ENCODE measurements at places on chromosomes 7 and 10.

DNA sequence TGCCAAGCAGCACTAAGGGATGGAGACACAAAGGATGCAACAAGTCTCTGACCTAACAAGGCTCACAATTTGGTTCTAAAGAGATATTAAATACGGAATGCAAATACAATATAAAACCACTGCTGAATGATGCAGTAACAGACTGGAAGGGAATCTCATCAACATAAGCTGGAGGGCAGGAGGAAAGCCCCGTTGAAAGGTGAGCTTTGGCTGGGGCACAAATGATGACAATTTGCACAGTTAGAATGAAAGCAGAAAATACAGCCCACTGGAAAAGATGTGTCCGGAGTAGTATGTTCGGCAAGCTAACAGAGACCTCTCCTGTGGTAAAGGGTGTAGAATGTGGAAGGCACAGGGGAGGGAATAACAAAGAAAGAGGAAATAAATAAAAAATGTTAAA is 26.1 kb downstream of the PAXIP1 start:
- DNase-seq: no peak

DNA sequence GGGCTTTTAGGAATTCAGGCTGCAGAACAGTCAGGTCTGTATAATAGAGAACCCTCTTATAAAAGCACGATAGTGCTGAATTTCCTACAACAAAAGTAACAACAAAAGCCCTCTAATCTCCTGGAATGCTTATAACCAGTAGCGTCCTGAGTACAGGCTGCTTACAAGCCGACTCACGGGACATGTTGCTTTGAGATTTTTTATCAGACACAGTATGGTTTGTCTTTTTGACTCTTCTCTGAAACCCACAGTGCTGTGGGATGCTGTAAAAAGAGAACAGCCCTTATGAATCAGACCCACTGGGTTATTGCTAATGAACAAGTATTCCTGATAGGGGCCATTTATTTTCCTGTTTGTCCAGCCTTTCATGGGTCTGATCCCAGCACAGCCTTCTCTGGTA is 59.4 kb downstream of the PLPP4 start:
- DNase-seq: no peak

GRCh38 chr7:77262316-77262715 is 62.7 kb upstream of the FGL2 start:
- no peak for DNase-seq

- no peak for DNase-seq
These were observed 21.8 kb upstream of the EIF5AL1 start for GRCh38 chr10:79490400-79491142.

- DNase-seq: no peak
These were observed 211.0 kb upstream of the KLF14 start for GRCh38 chr7:130944997-130945396.

GRCh38 chr10:132357286-132358058 is 25.5 kb downstream of the LRRC27 start:
- DNase-seq: no peak

DNA sequence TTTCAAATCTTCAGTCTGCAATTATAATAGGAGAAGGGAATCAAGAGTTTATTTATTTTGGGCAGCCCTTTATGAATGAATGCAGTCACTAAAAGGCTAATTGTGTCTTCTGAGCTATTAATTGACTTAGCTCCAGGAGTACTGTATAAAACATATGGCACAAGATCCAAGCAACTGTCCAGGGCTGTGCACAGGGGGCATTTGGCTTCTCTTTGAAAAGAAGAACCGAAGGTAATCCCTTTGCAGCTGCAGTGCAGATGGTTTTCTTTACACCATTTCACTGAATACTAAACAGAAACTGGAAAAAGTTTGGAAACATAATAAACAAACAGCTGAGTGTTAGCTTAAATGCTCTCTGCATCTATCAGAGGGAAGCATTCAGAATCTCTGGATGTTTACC is 282.6 kb upstream of the LRRN3 start:
- DNase-seq: no peak

DNA sequence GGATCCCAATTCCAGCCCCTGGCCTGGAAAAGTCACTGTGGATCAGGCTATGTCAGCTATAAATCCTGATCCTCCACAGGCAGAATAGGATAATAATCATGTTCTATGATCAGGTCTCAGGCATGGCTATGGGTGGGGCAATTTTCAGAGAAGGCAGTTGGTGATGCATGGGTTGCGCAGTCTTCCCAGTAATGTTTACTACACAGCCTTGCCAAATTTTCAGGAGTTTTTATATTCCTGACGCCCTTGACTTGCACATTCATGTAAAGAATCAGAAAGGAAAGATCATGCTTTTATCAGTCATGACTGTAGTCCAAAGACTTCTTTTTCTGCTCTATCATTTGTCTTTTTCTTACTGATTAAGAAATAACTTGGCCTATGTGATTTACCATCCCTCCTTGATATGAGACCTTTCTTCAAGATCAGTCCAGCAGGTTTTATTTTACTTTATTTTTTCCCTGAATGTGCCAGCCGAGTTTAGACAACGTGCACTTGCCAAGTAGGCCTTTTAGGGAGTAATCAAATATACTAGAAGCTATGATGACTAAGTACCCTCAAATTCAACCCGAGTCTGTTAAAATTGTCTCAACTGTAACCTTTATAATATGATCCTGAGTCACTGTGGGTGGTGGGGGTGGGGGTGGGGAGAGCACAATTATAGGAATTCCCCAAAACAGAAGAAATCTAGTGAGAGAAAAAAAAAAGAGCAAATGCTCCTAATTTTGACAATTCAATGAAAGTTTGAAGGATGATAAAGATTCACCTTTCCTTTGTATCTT is 31.9 kb downstream of the ARL4A start:
- DNase-seq: peak; percentile 62

GRCh38 chr10:26214551-26215395 is 1.8 kb upstream of the GAD2 start:
- DNase-seq: no peak

DNA sequence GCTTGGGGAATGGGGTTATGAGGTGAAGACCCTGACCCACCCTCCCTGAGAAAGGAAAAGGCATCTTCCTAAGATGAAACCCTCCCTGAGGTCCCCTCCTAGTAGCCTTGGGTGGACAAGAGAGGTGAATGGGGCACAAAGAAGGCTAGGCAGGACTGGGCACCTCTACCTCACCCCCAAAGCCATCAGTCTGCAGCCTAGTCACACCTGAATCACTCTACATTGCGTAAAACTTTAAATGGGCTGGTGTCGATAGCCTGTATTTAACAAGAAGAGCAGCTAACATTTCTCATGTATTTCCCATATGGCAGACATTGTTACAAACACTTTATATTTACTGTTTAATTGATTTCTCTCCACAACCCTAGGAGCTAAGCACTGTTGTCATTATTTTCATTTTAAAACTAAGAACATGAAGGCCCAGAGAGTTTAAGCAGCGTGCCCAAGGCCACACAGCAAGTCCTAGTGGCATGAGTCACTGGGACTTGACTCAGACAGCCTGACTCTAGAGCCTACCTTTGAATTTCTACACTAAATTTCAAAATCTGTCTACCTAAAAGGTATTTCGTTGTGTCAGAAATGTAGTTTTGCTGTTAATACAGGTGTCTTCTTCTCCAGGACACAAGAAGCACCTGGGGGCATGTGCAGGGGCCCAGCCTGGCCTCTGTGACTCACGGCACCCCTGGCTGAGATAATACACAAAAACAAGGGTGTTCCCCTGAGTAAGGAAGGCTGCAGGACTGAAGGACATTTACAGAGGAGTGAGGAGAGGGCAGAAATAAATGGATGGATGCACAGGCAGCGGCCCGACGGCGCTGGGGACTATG is 3.4 kb downstream of the AOC1 start:
- no peak for DNase-seq

- DNase-seq: no peak
These were observed 38.7 kb downstream of the PPIF start for GRCh38 chr10:79385804-79386531.

DNA sequence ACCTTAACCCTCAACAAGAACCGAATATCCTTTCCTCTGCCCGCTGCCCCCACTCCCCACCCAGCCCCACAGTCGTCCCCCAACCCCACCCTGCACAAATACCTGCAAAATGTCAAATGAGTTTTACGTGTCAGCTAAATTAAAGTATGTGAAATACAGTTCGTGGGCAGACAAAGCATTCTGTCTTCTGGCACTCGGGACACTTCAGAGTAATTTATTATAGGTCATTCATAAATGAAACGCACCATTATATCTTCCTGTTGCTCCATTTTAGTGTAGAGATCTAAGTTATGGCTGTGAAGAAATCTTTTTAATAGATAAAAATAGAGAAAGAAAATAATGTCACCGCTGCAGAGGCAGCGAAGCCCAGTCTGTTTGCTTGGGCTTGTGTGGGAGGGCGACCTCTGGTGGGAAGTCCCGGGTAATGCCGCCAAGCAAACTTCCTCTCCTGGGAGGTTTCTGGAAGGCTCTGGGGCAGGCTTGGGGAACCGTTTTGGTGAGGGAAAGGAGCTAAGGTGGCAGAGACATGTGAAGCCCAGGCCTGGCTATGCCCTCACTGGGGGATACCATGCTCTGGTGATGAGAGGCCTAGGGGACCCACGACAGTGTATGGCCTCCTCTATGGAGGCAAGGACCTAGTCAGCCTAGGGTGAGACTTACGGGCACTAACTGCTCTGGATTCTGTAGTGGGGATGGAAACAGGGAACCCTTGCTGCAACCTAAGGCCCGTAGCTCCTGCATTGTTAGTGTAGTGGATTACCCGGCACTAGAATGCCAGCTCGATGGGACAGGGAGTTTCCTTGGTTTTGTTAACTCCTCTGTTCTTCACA is 604.9 kb downstream of the LRMDA start:
- DNase-seq: peak; percentile 48

- DNase-seq: no peak
These were observed 32.0 kb downstream of the CFAP46 start for GRCh38 chr10:132910186-132910880.

DNA sequence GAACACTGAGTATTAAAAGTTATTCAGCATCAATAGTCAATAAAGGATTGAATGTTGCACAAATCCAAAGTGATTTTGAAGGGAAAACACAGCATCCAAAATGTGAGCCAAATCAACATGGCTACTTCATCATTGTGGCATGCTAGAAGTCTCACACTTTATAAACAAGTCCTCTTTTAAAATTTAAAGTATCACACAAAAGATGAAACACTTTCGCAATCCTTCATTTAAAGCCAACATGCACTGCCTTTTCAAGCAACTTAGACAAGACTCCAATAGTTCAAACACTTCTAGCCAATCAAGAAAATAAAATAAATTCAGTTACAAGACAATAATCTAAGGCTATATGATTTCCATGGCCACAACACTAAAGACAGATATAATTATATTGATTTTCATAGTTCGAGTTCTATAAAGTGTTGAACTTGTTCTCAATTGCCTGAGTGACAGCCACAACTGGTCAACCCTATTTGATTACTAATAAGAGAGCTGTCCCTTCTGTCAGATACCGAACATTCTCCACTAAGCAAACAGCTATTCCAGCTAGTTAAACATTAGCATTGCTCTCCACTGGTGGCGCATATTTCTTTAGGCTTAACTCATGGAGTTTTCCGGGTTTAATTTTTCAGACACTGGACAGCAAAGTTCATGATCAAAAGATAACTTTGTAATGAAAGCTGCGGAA is 8.3 kb downstream of the EBF3 start:
- no peak for DNase-seq

GRCh38 chr7:134741907-134742635 is 37.4 kb upstream of the CALD1 start:
- no peak for DNase-seq

DNA sequence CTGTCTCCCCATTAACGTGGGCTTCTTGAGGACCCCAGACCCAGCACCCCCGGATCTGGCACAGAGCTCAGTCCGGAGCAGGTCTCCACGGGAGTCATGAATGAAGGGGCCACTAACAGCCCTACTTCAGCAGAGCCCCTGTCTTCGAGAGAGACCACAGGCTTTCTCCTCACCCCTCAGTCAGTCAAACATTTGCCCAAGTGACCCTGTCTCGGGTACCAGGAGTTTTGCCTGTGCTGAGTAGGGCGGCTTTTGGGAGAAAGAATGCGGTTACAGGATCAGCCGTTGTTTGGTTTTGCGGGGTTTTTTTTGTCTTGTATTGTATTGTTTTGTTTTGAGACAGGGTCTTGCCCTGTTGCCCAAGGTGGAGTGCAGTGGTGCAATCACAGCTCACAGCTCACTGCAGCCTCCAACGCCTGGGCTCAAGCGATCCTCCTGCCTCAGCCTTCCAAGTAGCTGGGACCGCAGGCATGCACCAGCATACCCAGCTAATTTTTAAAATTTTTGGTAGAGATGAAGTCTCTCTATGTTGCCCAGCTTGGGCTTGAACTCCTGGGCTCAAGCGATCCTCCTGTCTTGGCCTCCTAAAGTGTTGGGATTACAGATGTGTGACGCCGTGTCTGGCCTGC is 16.5 kb downstream of the ADAP1 start:
- no peak for DNase-seq

- DNase-seq: no peak
These were observed 5.5 kb downstream of the TACC2 start for GRCh38 chr10:121994429-121994941.

- DNase-seq: no peak
These were observed 25.2 kb upstream of the GNAT3 start for GRCh38 chr7:80537091-80537490.

DNA sequence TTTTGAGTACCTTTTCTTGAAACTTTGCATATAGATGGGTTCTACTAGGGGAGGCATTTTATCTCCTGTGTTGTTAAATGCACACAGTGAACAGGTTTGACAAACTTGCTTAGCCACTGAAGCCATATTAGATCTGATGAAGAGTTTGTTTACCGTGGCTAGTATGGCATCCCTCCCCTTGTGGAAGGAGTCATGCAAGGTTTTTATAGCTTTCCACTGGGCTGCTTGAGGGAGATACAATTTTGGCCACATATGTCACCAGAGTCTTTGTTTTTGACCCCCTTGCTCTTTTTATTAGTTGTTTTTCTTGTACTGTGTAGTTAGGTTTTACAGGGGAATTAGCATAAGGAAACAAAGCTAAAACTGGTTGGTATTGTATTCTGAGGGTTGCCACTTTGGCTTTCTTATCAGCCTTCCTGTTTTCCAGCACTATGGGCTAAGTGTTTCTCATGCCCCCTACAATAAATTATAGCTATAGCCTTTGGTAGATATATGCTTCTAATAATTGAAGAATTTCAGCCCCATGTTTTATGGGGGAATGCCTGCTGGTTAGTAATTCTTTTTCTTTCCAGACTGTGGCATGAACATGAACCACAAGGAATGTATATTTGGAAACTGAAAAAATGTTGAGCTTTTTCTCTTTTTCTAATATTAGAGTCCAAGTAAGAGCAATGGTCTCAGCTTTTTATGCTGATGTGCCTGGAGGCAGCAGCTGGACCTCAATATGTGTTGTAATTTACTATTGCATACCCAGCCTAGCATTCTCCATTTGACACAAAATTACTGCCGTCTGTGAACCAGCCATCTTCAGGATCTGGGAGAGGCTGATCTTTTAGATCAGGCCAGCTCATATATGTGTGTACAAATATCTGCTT is 18.4 kb upstream of the STEAP2 start:
- DNase-seq: no peak

- no peak for DNase-seq
These were observed 59.4 kb downstream of the MTPN start for GRCh38 chr7:135917721-135918120.

- DNase-seq: no peak
These were observed 449.0 kb upstream of the IGFBP3 start for GRCh38 chr7:46369933-46370654.

- DNase-seq: no peak
These were observed 13.9 kb upstream of the PSAP start for GRCh38 chr10:71864911-71865361.

- no peak for DNase-seq
These were observed 68.3 kb downstream of the MINDY3 start for GRCh38 chr10:15791816-15792524.
